Fibroblast of skin of back (primary cell): ENCODE measurements at places on chromosomes 2 and 18.

GRCh38 chr2:27275211-27276150 is at the start of gene DNAJC5G:
Gene DNAJC5G, plus strand, starts transcription at chr2:27275433. Its CDS starts 1,296 bp downstream, at chr2:27276729.
- DNase-seq = no peak

DNA sequence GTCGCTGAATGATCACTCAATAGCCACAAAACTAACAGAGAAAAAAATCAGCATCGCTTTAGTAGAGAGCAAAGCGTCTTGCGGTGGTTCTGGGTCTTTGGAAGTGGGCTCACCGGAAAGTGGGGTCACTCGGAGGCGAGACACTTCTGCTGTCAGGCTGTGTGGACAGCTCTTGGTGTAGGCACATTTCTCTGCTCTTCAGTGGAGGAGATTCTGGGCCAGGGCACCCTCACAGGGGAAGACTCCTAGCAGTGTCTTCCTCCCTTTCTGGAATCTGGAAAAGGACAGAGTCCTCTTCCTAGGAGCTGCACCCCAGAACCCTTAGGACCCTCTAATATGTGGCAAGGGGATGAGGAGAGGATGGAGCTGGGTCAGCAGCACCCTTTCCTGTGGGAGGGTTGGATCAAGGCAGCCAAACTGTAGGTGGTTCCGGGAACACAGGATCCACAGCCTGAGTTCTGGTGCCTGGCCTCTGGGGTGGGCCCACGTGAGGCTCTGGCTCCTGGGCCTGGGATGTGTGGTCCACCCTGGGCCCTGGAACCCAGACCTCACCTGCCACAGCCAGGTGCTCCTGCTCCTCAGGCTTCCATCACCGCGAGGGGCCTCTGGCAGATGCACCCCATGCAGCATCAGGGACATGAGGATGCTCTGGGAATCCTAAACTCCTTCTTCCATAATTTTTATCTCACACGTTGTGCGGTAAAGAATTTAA is 25.1 kb downstream of the GPR35 start:
- DNase-seq = no peak

DNA sequence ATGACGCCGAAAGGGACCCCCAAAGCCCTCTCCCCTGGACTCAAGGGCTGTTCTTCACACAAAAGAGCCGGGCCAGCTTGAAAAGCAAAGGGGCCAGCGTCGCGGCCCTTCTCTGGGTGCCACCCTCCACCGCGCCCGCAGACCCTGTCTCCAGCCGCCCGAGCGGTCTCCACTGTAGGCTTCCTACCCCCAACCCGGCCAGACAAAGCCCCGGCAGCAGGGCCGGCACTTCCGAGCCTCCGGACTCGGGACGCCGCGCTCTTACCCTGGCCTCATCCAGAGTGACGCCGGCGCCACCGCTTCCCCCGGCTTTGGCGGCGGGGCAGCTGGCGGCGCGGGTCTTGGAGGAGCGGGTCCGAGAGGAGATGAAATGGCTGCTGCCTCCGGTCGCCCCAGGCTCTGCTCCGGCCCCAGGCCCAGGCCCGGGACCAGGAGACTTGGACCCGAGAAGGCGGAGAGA is 603 bp downstream of the ATAD2B start:
- peak; percentile 30 for DNase-seq

- no peak for DNase-seq
These were observed 80.4 kb downstream of the ARMC9 start for GRCh38 chr2:231278868-231279267.

DNA sequence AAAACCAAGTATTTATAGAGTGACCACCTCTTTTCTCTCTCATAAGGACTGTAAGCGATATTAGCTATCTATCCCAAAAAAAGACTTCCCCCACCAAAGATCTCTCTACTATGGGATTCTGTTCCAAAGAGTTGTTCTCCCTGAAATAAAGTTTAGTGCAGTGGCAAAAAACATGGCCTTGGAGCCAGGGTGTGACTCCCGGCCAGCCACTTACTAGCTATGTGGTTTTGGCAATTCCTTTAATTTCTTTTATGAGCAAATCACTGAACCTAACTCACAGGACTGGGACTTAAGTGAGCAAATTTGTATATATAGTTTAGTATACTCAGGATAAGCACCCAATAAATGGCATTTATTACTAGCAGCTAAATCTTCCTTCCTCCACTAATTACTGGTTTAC is 42.6 kb downstream of the SESTD1 start:
- no peak for DNase-seq

DNA sequence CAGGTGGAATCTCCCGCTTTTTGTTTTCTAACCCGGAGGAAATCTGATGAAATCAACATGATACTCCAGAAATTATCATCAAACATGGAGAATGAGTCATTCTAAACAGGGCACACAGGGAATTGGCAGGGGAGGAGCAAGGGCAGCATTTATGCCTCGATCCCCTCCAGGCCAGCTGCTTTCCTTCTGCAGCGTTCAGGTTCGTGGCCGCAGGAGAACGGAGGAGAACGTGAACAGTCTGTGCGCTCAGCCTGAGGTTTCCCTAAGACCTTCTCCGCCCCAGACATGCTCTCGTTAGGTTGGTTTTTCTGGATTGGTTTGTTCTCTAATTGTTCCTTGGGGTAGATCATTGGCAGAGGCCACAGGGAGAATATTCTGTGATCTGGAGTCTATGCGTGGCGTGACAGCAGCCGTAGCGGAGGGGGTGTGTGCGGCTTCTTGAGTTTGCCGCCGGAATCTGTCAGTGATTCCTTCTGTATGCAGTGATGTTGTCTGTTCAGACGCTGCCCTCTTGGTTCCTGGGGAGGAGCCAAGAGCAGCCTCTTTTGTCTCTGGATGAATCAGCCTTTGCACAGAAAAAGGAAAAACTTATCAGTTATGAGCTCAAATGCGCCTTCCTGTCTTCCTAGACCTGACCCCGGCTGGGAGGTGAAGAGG is 75.9 kb downstream of the SH3BP4 start:
- peak; percentile 87 for DNase-seq

GRCh38 chr2:25198209-25198525 is 29.8 kb upstream of the POMC start:
- DNase-seq = no peak
